Stomach (tissue), 19 donors: ENCODE measurements at places on chromosomes 5 and 9. TPM values are rescaled to one million over a fixed set of nuclear protein-coding genes. Genes with fewer than 3 reads are reported as not detected.

DRD1 gene
- not detected for total RNA-seq

TRPM6 gene
- 3.6 TPM for total RNA-seq

MAN2A1 gene
- total RNA-seq, result 50.1 TPM

EDIL3 gene
- total RNA-seq, result 22.3 TPM

WASHC1 gene
- total RNA-seq, result 2.9 TPM

CCDC171 gene
- 3.3 TPM for total RNA-seq

HMGCR gene
- total RNA-seq, result 49.8 TPM

PLPPR1 gene
- not detected for total RNA-seq

LCN9 gene
- total RNA-seq, result not detected

NTRK2 gene
- total RNA-seq, result 8.8 TPM

SIT1 gene
- total RNA-seq, result not detected

BRINP1 gene
- 1.1 TPM for total RNA-seq
